ENCODE measurements at places on chromosomes 6 and 20.

GRCh38 chr6:40733290-40733689 lies 146.1 kb upstream of the LRFN2 start:
- no peak for DNase-seq

- no peak for DNase-seq
Measured at GRCh38 chr20:37473249-37474000, 47.6 kb upstream of the NNAT start.

- no peak for DNase-seq
Measured at GRCh38 chr6:19994909-19995308, 157.7 kb downstream of the ID4 start.

- DNase-seq, result no peak
Measured at GRCh38 chr6:13485923-13486562, 1.4 kb downstream of the GFOD1 start.

DNA sequence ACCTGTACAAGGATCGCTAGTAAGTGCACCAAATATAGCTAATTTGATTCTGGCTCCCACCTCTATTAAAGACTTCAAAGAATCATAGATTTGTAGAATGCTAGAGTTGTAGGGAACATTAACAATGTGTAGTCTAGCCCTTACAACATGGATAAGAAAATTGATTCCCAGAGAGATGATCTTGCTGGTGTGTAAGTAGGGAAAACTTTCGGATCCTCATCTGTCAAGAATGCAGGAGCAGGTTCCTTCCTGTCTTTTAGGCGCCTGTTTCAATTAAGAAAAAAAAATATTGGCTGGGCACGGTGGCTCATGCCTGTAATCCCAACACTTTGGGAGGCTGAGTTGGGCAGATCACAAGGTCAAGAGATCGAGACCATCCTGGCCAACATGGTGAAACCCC lies 12.3 kb upstream of the RNF39 start:
- DNase-seq, result no peak

- DNase-seq, result no peak
Measured at GRCh38 chr6:78947529-78947928, 80.2 kb downstream of the IRAK1BP1 start.

DNA sequence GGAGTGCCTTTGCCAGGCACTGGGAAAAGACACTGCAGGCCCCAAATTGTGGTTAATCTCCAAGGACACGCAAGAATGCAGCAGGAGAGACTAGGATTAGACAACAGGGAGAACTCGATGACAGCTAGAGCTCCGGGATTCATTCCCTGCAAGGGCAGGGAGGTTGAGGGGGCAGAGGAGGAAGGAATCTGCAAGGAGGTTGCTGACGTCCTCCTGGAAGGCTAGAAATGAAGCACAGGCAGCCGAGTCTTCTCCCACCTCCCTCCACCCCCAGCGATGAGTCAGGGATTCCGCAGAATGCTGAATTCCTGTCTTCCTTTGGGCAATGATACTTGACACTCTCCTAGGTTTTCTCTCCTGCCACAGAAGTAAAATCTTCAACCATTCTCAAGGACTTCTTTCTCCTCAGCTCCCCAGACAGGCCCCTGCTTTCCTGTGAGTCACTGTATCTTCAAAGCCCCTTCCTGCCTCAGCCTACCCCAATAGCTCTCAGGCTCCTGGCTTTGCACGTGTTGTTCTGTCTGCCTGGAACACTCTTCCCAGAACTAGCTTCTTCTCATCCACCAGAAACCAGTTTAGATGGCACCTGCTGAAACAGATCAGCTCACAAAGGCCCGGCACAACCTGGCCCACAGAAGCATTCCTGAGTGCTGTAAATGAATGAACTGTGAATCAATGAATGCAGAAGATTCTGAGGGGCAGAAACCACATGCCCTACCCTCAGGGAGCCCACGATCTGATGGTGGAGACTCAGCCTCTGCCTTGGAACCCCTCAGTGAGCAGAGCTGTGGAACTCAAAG lies 85.6 kb downstream of the MRPL14 start:
- no peak for DNase-seq

DNA sequence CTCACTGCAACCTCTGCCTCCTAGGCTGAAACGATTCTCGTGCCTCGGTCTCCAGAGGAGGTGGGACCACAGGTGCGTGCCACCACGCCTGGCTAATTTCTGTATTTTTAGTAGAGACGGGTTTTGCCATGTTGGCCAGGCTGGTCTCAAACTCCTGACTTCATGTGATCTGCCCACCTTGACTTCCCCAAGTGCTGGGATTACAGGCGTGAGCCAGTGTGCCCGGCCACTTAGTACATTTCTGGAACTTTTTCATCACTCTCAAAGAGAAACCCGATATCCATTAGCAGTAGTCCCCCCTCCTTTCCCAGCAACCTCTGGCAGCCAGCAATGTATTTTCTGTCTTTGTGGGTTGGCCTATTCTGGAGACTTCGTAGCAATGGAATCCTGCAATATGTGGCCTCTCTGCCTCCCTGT lies 109.8 kb downstream of the JARID2 start:
- no peak for DNase-seq

DNA sequence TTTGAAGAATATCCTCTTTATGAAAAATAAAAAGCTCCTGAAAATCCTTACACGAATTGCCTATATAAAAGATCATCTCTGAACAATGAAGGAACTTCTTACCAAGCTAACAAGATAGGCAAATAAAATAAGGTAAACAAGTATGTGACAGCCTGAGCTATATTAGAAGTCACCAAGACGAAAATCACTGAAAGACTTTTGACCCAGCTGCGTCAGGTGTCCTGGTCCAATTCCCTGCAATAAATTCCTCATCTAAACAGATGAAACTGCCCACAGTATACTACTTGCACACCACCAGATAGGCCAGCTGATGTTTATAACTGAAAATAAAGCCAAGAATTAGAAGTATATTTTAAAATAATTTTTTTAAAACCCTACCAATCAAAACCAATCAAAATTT lies 67.4 kb upstream of the RUNX2 start:
- DNase-seq, result no peak

GRCh38 chr20:6940876-6941275 lies 173.4 kb downstream of the BMP2 start:
- DNase-seq, result no peak

DNA sequence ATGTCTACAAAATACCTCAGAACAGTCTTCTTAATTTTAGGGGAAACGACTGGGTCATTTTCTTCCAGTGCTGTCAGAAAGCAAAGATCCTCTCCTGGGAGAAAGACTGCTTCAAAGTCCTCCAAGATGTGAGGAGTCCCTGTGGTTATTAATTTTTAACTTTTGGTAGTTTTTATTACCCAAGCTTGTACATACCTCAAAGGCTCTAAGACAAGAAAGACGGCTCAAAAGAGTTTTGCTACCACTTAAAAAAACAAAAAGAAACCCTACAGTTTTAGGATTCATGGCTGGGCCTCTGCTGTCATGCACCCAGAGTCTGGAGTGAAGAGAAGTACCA lies 56.1 kb upstream of the APCDD1L start:
- no peak for DNase-seq

- no peak for DNase-seq
Measured at GRCh38 chr6:50905297-50905696, 86.6 kb downstream of the TFAP2B start.

DNA sequence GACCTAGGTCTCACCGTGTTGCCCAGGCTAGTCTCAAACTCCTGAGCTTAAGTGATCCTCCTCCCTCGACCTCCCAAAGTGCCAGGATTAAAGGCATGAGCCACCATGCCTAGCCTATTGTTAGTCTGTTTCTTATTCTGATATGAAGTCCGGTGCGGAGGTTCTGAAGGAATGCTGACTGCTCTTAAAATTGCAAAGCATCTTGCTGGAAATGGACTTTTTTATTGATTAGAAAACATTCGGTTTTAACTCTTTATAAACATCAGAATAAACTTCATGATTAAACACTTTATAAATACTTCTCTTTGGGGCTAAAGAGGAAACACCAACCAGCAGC lies 3.2 kb downstream of the TNFAIP3 start:
- no peak for DNase-seq

GRCh38 chr20:3277686-3278465 lies 38.9 kb upstream of the SLC4A11 start:
- DNase-seq, result no peak

GRCh38 chr6:89559487-89559886 lies 79.1 kb downstream of the LYRM2 start:
- no peak for DNase-seq

DNA sequence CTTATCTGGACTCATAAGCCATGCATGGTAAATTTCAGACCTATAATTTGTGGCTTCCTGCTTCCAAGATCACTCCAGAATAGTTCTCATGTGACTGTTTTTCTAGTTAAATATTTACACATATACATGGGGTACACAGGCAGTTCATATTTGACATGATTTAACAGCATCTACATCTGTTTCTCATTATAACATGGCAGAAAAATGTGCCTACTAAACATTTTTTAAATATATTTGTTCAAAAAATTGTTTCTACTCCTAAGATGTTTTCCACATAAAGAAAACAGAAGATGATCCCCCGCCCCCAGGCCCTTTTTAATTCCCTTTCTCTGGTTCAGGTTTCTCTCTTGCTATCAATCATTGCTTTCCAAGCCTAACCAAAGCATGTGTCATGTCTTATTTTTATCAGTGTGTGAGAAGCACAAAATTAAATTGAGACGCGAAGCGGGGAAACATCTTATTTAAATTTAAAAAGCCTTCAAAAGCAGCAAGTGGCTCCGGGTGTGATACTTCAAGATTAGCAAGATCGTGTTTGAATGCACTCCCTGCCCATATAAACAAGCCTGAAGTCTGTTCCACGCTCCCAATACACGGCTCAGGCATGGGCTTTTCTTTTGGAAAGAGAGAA lies 37.3 kb downstream of the IPCEF1 start:
- no peak for DNase-seq

DNA sequence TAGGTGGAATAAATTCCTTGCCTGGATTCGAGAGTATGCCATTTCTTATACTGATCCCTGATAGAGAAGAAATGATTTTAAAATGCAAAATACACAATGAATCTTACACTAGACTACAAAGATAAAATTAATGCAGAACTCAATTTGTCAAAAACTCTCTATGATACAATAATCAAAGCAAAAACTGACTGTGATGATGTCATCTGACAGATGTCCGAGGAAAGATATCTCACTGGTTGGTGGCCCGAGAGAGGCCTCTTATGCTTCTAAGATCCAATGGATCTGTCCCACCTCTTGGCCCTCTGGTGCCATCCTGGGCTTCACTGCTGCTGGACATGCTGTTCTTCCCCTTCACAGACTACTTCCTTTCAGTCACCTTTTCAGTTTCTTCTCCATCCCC lies 14.4 kb upstream of the GSTA4 start:
- DNase-seq, result no peak

DNA sequence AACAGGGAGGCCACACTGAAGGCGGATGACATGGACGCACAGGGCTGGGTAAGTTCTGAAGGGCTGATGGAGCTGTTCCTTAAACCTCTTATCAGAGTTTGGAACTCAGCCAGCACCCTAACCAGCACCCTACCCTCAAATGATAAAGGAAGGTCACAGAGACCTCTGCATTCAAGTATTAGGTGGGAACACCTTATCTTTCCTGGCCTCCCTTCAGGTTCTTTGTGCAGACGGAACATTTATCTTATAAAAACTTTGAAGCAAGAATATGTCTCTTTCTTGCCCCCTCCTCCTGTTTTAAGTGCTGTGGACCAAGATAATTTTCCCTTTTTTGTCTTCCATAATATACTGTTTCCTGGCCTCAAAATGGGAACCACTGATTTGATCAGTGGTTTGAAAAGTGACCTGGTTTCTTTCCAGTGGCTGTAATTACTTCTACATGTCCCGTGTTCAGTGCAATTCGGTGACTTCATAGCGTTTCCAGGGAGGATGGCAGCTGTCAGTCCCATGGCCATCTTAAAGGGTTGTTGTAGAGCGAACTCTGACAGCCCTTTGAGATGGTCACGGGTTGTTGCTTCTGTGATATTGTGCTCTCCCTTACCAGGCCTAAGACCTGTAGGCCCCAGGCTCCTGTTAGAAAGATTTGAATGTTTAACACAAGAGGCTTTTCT lies 213.2 kb upstream of the MYLIP start:
- no peak for DNase-seq

GRCh38 chr6:136927292-136927691 lies 5.2 kb downstream of the SLC35D3 start:
- DNase-seq, result no peak

- no peak for DNase-seq
Measured at GRCh38 chr6:154598399-154598798, 87.9 kb upstream of the CNKSR3 start.

- DNase-seq, result no peak
Measured at GRCh38 chr6:170035901-170036304, 255.0 kb downstream of the DLL1 start.

- no peak for DNase-seq
Measured at GRCh38 chr6:125267806-125268523, 33.8 kb downstream of the HDDC2 start.

- DNase-seq, result no peak
Measured at GRCh38 chr20:50242863-50243609, 52.4 kb downstream of the CEBPB start.

- DNase-seq, result no peak
Measured at GRCh38 chr6:43935921-43936439, 166.0 kb downstream of the VEGFA start.

- DNase-seq, result no peak
Measured at GRCh38 chr6:166203641-166204222, 36.1 kb upstream of the TBXT start.

Data from activated gamma-delta T cell (primary cell).